HFFc6 (cell line): ENCODE measurements at places on chromosomes 16 and 17. TPM values are rescaled to one million over a fixed set of nuclear protein-coding genes. Genes with fewer than 3 reads are reported as not detected.

DNA sequence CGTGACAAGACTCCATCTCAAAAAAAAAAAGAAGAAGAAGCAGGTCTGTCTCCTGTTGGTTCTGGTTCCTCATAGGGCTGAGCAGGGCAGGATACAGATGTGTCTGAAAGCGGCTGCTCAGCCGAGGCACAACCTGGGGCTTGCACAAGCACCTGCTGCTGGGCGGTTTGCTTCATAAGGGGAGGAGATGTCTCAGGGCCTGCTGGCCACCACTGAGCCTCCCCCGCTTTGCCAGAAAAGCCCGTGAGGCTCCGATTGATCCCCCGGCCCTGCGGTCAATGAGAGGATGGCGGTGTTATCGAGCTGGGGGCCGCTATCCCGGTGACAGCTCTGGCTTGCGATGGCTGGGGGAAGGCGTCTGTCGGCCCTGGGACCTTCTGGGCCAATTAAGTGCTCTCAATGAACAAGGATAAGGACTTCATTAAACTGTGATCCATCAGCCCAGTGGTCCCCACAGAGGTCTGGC lies 162.0 kb downstream of the SDK2 start:
- no peak for DNase-seq
- no peak overlapping the region for H3K4me3 ChIP-seq
- peaks cover 1% of the 10 kb centered on the region for H3K27me3 ChIP-seq
- H3K36me3 ChIP-seq, result peaks cover 17% of the 10 kb centered on the region; the same call in 1 of the 2 replicates
- no peaks in the 10 kb centered on the region for H3K4me1 ChIP-seq

DNA sequence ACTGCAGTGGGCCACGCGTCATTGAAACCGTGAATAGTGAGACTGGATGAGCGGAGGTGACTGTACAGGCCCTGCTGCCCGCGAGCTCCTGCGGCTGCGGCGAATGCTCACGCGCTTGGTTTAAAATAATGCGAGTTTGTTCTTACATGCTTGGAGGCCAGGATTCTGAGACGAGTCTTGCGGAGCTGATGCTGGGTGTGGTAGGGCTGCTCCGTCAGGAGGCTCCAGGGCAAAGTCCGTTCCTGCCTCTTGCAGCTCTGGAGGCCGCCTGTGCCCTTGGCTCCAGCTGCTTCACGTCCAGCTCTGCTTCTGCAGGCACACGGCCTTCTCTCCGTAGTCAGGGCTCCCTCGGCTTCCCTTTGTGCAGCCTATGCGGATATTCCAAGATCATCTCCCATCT lies 9.5 kb downstream of the ACSF3 start:
- DNase-seq, result no peak
- H3K36me3 ChIP-seq, result peaks cover 8% of the 10 kb centered on the region
- peaks cover 2% of the 10 kb centered on the region; the same call in 1 of the 2 replicates for H3K27me3 ChIP-seq
- no peak overlapping the region for H3K27ac ChIP-seq

DNA sequence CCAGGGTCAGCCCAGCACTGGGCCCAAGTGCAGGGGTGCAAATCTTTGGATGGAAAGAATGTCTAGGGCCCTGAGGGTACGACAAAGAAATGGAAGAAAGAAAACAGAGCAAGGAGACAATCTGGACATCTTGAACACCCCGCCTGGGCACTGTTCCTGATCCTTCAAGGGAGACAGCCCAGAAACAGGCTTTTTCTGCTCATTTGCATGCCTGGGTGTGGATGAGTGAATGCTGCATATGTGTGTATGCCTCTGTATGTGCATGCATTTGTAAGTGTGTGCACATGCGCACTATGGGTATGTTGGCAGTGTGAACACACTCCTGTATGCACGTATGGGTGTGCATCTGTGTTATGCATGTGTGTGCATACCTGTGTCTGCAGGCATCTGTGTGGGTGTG lies 79.2 kb downstream of the ZNF423 start:
- no peaks in the 10 kb centered on the region for H3K4me1 ChIP-seq
- no peak overlapping the region for H3K4me3 ChIP-seq
- H3K27me3 ChIP-seq, result peaks cover 2% of the 10 kb centered on the region
- no peaks in the 10 kb centered on the region for H3K36me3 ChIP-seq

DNA sequence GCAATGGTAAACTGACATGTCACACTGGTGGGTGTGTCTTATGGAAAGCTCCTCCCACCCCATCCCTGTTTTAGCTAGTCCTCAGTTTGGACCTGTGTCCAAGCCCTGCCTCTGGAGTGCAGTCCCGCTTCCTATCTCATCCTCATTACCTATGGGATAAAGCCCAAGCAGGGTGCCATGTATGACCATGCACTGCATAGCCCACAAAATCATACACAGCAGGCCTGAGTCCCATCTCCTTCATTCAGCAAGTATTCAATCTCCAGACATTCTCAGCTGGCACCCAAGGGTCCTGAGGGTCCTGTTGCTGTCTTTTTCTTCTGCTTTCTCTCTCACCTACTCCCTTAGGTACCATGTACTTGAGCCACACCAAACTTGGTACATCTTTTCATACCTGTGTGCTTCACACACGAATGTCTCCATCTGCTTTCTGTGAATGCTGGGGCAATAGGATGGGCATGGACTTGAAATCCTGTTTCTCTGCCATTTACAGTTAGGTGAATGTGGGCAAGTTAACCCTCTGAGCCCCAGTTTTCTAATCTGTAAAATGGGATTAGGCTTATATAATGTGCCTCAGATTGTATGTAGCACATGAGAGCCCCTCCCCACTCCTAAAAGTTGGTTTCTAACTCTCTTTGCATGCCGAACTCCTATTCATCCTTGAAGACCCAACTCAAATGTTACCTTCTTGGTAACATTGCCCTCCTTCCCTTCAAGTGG lies 28.5 kb downstream of the TNS4 start:
- peak overlapping the region; percentile 61; the same call in 1 of the 2 replicates for H3K27ac ChIP-seq
- H3K4me1 ChIP-seq, result peaks cover 31% of the 10 kb centered on the region
- no peak for DNase-seq

GRCh38 chr16:83845263-83845662 lies 37.5 kb downstream of the HSBP1 start:
- H3K27me3 ChIP-seq, result peaks cover 29% of the 10 kb centered on the region
- no peak overlapping the region for H3K4me3 ChIP-seq
- DNase-seq, result no peak
- no peaks in the 10 kb centered on the region; the same call in 1 of the 2 replicates for H3K4me1 ChIP-seq
- H3K36me3 ChIP-seq, result no peaks in the 10 kb centered on the region

GRCh38 chr17:44177640-44178039 lies 7.1 kb downstream of the ASB16 start:
- no peak for DNase-seq
- H3K4me1 ChIP-seq, result no peaks in the 10 kb centered on the region
- peaks cover 13% of the 10 kb centered on the region for H3K36me3 ChIP-seq
- H3K27ac ChIP-seq, result no peak overlapping the region

GRCh38 chr17:81601525-81602120 lies 35.3 kb downstream of the NPLOC4 start:
- peaks cover 5% of the 10 kb centered on the region for H3K27me3 ChIP-seq
- peaks cover 33% of the 10 kb centered on the region for H3K36me3 ChIP-seq
- peak overlapping the region; percentile 54 for H3K27ac ChIP-seq
- DNase-seq, result peak; percentile 74
- peaks cover 38% of the 10 kb centered on the region for H3K4me1 ChIP-seq
- no peak overlapping the region for H3K4me3 ChIP-seq

DNA sequence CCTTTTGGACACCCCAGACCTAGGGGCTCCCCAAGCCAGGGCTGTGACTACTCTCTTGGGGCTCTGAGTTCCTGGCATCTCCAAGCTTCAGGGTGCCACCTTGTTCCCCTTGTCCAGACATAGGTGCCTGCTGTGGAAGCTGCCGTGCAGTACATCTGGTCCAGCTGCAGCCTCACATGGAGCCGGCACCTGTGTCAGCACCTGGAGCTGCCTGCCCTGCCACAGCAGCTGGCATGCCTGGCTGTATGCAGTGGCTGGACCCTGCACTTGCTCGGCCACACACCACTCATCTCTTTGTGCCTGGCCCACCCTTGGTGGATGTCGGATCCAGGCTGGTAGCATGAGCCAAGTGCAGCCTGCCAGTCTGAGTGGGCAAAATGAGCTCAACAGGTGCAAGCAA lies 775.8 kb downstream of the CDH11 start:
- no peaks in the 10 kb centered on the region; the same call in 1 of the 2 replicates for H3K27me3 ChIP-seq
- no peaks in the 10 kb centered on the region for H3K4me1 ChIP-seq
- H3K27ac ChIP-seq, result no peak overlapping the region

DNA sequence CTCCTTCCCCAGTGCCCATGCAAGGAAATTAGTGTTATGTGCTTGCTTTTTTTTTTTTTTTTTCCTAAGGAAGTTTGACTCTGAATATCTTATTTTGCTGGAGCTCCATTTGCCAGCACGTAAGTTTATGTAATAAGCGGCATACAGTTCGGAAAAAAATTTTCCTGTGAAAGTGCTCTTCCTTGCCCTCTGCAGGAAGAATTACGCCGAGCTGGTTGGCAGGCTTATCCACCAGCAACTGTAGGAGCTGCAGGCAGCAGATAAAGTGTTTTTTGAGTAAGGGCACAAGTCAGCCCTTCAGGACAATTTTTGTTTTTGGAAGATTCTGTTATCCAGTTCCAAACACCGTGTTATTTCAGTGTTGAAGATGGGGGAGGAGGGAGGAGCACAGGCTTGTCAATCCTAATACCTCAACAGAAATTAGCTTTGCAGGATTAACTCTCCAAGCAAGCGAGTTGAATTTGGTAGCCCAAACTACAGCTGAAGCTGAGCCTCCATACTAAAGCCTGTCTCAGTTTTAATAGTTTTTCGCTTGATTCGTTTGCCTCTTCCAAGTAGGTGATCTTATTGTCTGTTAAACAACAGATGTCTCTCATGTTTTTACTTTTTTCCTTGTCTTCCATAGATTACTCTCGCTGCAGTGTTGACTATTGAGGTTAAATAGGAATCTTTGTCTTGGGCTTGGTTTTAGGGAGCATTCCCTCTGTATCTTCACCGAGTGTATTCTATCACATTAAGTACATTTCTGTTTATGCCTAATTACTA lies 1.1 kb downstream of the SPECC1 start:
- H3K4me1 ChIP-seq, result peaks cover 12% of the 10 kb centered on the region
- H3K27me3 ChIP-seq, result peaks cover 23% of the 10 kb centered on the region
- H3K36me3 ChIP-seq, result no peaks in the 10 kb centered on the region
- H3K4me3 ChIP-seq, result peak overlapping the region; percentile 80
- peak; percentile 63 for DNase-seq
- H3K27ac ChIP-seq, result no peak overlapping the region

DNA sequence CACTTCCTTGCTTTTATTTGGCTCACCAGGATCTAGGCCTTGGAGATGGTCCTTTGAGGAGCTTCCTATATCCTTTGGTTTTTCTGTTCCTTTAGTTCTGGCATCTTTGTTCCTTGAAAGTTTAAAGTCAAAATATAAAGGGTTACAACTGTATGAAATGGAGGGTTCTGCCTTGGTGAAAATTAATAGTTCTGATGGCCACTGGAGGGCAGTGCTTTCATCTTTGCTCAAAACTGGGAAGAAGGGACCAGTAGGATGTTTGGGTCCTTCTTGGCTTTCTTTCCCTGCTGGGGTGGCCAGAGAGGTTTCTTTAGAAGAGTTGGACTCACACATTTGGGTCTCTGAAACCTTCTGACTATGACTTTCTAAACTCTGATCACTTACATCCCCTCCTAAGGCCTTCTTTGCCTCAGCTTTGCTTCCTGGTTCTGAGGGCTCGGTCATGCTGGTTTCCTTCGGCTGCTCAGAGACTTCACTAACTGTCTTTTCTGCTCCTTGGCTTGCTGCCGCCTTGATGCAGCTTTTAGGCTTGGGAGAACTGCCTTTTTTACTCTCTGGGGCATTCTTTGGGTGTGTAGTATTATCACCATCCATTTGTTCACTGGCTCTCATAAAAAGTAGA lies 10.9 kb upstream of the ITGA2B start:
- no peaks in the 10 kb centered on the region for H3K4me1 ChIP-seq
- no peaks in the 10 kb centered on the region; the same call in 1 of the 2 replicates for H3K27me3 ChIP-seq
- no peak overlapping the region for H3K27ac ChIP-seq
- no peak overlapping the region for H3K4me3 ChIP-seq
- H3K36me3 ChIP-seq, result peaks cover 18% of the 10 kb centered on the region

DNA sequence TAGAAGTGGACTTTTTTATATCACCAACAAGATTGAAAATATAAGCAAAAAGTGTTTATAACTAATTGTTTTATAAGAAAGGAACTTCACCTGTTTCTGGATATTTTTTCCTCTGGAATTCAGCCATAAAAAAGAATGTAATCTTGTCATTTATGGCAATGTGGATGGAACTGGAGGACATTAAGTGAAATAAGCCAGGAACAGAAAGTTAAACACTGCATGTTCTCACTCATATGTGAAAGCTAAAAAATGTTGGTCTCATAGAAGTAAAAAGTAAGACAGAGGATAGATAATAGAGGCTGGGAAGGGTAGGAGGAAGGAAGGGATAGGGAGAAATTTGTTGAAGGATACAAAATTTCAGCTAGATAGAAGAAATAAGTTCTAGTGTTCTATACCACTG lies 67.6 kb downstream of the NFAT5 start:
- peaks cover 19% of the 10 kb centered on the region for H3K27me3 ChIP-seq
- H3K4me1 ChIP-seq, result peaks cover 6% of the 10 kb centered on the region; the same call in 1 of the 2 replicates
- peaks cover 56% of the 10 kb centered on the region for H3K36me3 ChIP-seq
- DNase-seq, result no peak
- H3K4me3 ChIP-seq, result no peak overlapping the region
- H3K27ac ChIP-seq, result no peak overlapping the region

GRCh38 chr16:87391324-87391949 lies 699 bp upstream of the MAP1LC3B start:
- H3K27ac ChIP-seq, result peak overlapping the region; percentile 92
- peaks cover 12% of the 10 kb centered on the region for H3K36me3 ChIP-seq
- H3K27me3 ChIP-seq, result peaks cover 7% of the 10 kb centered on the region
- H3K4me1 ChIP-seq, result peaks cover 58% of the 10 kb centered on the region
- peak overlapping the region; percentile 81 for H3K4me3 ChIP-seq

DNA sequence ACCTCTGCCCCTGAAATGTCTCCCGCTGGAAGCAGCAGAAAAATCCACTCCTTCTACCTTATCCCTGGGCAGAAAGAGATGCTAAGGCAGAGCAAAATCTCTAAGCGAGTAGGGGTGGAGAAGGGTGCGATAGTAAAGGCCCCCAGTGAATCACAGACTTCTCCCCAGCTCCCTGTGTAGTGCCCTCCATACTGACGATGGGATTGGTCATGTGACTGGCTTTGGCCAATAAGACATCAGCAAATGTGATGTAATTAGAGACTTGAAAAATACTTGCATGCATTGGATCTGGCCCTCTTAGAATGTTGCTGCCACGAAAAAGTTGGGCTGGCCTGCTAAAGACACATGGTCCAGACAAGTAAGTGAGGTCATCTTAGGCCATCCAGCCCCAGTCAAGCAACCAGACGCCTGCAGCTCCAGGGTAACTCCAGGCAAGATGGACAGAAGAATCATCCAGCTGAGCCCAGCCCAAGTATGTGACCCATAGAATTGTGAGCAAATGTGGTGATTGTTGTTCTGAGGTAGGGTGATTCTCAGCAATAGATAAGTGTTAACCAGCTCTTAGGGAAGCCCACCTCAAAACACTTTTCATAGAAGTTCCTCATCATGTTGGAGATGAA lies 36.0 kb downstream of the HASPIN start:
- no peak overlapping the region for H3K27ac ChIP-seq
- peaks cover 12% of the 10 kb centered on the region for H3K36me3 ChIP-seq
- H3K27me3 ChIP-seq, result peaks cover 8% of the 10 kb centered on the region
- H3K4me1 ChIP-seq, result no peaks in the 10 kb centered on the region
- DNase-seq, result no peak

ATPAF2 gene
- 21.1 to 23.4 TPM (median 23.2 TPM) in 3 replicates for total RNA-seq

SEZ6L2 gene
- total RNA-seq, result 1.2 to 4.1 TPM (median 2.2 TPM) in 3 replicates

LGALS9B gene
- 0.15 TPM in 1 of 3 replicates, not detected in the others for total RNA-seq

NHLRC4 gene
- total RNA-seq, result 0.19 to 0.58 TPM (median 0.27 TPM) in 3 replicates

EFCAB5 gene
- total RNA-seq, result 0.60 and 0.68 TPM in 2 replicates
